ENCODE measurements at places on chromosomes 7 and 10.

DNA sequence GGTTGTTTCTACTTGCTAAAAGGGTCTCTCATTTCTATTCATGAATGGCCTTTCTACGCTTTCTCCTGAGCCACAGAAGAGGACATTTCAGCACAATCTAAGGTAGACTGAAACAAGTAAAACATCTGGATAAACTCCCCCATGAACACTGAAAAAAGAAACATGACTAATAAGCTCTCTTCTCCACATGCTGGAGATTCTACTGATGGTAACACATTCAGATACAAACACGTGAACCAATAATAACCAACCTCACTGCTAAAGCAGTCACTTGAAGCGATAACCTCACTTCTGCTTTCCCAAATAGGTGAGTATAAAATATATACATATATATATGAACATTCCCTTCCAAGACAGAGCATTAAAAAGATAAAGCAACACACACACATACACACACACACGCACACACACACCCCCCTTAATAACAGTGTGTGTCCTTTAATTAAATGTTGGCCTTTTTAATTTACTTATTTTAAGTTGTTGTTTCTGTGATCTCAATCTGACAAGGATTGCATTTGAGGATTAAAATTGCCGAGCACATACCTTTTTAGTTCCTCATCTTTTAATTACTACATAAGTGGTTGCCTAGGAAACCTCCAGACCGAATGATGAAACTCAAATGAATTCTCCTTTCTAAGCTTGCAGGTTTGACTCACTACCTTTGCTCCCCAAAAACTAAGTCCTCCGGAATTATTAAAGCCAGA lies 292.4 kb upstream of the KLF14 start:
- no peak for DNase-seq

- DNase-seq: no peak
Observed at GRCh38 chr10:855079-855478, 76.4 kb downstream of the LARP4B start.

GRCh38 chr10:4013651-4014121 lies 228.7 kb upstream of the KLF6 start:
- DNase-seq: no peak

DNA sequence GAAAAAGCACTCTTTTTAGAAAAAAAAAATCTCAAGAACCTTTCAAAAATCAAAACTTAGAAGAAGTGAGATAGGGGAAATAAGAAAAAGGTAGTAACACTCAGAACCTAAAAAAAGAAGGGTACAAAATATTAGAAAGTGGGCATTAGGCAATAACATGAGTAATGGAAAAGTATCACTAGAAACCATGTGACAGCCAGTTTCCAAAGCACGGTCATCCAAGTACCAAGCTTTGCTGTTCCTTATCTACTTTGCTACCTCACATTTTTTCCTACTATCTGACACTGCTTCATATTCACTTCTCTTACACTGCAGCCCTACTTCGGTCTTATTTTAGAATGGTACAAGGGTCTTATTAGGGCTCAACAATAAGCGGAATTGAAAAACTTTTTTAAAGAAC lies 30.3 kb downstream of the IMMP2L start:
- no peak for DNase-seq

- no peak for DNase-seq
Observed at GRCh38 chr7:127107601-127108007, 145.1 kb downstream of the GRM8 start.

DNA sequence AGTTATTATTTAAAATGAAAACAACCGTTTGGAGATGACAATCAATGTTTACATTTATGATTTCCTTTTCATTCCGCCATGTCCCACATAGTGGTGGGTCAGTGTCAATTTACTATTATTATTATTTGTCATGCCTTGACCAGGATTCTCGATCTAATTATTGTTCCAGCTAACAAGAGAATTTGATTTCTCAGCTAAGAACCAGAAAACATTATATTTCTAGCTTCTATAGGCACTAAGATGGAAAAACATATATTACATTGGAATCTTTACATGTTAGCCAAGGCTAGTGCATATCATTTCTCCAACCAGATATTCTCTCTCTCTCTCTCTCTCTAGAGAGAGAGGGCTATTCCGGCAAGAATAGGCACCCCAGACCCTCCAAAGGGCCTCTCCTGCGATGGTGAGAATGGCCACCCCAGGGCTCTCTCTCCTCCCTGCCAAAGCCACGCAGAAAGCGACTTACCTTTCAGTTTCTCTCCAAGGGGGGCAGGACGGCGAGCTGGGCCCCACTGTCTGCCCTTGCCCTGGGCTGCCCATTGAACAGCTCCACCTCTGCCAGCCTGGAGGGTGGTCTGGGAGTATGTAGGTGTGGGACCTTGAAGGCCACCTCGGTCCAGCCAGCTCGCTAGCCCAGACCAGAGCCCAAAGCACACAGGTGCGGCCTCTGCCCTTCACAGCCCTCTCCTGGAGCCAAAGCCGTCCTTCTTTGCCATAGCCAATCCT lies 2.4 kb downstream of the HOXA3 start:
- DNase-seq: no peak

All from activated naive CD4-positive, alpha-beta T cell treated with anti-CD3 and anti-CD28 coated beads, Interleukin-2, amount 50 U/mL, for 16 hours (primary cell).